ENCODE measurements at places on chromosomes 6 and 20.

- DNase-seq: no peak
Observed at GRCh38 chr6:14593286-14593685, 475.7 kb downstream of the CD83 start.

GRCh38 chr6:6591778-6592465, 3.4 kb downstream of the LY86 start:
- no peak for DNase-seq

- no peak for DNase-seq
Observed at GRCh38 chr20:40493549-40493948, 195.5 kb downstream of the MAFB start.

DNA sequence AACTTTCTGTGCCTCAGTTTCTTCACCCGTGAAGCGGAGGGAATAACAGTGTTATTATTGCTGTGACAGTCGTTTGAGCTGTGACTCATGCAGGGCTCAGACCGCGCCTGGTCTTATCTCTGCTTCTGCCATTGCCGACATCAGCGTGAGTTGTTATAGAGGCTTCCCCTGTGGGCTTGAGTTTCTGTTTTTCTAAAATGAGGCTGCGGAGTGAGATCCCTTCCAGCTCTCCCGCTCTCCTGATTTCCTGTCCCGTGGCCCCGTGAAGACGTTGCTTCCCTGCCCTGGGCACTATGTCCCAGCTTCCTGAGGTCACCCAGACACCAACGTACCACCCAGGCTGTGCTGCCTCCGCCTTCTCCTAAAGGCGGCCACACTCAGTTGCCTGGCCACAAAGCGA, 278.5 kb downstream of the BMP7 start:
- DNase-seq: no peak

DNA sequence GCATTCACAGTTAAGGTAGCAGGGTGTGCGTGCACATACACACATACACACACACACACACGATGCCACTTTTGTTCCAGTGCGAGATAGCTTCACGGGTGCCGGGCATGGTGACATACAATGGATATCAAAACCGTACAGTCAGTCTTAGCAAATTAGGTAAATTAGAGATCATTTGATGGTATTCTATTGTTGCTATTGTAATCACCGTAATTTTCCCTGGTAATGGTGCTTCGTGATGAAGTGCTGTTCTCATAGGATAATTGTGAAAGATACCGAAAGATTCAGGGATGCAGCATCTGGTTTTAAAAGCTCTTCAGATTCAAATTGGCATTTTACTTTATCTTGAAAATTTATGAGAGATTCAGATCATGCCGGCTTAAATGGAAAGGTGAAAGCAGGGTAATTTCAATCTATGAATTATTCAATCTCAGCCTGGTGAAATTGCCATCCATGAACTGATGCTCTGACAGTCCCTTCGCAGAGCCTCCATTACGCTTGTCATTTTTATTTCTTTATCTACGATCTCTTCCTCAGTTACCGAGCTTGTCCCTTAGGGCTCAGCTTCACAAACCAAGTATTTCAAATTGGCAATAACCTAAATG, 71.3 kb upstream of the SOX4 start:
- no peak for DNase-seq

DNA sequence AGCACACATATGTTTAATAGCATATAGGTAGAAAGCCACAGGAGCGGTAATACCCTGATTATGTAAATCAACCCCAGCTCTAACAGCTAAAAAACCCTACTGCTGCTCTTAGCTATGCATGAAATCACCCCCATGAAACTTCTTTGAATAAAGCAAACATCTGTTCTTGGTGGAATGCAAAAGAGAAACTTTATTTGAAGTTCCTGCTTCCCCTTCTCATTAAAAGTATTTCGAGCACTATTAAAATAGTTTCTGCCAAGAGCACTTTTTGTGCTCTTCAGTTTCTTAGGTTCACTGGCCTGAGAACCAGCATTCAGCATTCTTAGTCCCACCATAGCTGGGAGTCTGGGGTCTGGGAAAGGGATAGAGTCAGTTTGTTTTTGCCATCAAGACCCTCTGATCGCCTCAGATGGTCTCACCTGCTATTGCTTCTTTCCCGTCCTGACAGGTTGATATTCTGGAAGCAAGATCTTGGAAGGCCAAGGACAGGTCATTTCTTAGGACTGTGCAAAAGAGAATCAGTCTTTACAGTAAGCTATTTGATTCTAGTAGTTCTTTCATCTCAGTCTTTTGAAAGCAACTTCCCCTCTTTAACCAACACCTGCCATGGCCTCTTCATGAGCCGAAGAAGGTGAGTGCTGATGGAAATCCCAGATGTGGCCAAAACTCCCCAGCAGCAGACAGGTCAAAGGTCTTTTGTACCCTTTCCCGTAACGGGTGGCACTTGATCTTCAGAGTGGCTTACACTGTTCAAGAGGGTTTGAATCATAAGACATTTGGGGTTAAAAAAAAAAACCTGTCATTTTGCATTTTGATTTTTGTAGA, 76.5 kb upstream of the TMEM170B start:
- no peak for DNase-seq

DNA sequence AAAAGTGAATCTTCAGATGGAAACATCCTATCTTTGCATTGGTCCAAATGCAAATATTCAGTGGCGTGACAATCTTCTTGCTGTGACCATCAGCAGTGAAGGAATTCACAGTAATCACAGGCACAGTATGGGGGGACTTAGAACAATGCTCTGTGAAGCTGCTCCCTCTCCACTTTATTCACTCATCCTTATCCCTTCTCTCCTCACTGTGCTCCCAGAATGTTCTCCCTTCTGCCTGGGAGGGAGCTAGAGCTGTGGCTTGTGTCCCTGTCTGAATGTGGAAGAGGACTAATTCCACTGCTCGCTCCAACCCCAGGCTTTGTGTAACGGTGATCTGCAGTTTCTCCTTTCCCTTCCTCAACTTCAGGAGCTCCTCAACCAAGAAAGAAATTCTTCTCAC, 243.7 kb downstream of the ALDH8A1 start:
- DNase-seq: no peak

GRCh38 chr20:4978050-4978918, 23.0 kb downstream of the SLC23A2 start:
- no peak for DNase-seq

DNA sequence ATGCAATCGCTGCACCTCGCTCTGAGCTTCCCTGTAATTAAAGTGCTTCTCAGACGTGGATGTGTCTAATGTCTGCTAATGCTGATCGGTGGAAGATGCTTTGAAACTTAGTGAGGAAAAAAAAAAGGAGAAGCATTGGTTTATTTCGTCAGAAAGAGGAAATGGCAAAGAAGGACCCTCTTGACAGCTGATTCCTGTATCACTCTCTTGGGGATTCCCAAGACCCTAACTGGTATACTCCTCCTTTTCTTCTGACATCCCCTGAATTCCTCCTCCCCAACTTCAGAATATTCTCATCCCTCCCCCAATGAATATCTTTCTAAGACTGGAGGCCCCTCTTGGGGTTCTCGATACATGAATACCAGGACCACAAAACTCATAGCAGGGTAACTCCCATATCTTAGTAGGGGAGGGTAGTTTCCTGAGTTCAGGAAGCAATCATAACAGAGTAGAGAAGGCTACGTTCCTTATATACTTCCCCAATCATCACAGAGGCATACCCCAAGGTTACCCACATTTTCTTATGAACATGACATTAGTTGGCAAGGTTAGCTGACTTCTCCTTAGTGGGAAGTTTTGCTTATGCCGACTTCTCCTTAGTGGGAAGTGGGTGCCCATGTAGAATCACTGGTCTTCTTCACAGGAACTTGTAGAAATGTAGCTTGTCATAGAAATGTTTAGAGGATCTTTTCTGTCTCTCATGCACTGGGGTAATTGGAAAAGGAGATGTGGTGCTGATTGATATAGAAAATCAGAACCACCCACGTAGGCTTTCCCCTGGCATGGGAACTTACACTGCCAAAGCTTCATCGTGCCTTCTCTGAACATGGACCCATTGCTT, 63.8 kb upstream of the ATXN1 start:
- DNase-seq: no peak

GRCh38 chr6:8947900-8948299, 512.6 kb upstream of the SLC35B3 start:
- no peak for DNase-seq

DNA sequence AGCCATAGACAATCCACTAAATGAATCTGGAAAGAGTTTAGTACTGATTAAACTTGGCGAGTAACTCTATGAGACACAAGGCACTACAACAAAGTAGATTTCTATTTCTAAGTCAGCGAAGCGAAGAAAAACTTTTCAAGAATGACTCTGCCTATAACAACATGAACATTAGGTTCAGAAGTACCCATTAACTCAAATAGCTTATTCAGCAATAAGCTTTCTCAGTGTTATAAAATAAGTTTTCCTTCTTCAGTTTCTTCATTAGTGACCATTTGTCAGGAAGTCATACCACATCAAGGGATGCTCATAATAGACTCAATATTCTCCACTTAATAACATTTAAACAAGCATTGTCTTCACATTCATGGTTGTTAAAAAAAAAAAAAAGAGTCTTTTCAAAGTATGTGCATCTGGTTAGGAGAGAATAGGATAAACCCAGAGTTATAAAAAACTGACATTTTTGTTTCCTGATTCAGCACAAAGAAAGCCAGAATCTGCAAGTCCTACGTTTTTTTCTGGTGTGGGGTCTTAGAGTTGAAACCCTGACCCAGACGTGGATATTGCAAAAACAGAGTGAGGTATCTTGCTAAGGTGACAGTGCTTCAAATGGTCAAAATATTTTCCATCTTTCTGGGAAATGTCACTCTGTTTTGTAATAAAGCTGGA, 148.2 kb upstream of the PREP start:
- DNase-seq: no peak

DNA sequence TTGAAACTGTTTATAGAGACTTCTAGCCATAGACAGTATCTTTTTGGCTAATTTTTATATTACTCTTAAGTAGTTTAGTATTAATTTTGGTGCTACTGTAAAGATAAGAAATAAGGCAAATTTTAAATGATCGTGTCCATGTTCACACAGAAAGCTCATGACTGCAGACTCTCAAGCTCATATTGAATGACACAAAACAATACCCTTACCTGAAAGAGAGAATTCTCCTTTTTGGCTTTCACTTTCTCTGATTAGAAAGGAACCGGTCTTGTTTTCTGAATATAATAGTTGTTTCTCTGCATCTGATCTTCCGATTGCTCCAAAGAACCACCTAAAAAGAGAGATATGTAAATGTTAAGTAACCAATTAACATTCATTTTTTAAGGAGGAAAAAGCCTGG, 57.0 kb downstream of the FRK start:
- no peak for DNase-seq

DNA sequence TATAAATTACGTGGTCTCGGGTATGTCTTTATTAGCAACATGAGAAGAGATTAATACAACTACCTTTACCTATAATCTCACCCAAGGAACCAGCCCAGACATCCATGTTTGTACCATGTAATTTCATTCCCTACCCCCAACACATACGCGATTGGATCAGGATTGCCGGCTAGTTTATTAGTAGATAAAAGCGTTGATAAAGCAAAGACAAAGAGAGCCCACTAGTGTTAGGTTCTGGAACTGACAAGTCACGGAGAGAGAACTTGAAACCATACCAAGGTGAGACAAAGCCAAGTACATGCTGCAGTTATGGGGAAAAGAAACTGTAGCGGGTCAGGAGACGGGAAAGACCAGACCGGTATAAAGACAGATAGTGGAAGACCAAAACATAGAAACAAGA, 37.4 kb upstream of the FAM135A start:
- DNase-seq: no peak

DNA sequence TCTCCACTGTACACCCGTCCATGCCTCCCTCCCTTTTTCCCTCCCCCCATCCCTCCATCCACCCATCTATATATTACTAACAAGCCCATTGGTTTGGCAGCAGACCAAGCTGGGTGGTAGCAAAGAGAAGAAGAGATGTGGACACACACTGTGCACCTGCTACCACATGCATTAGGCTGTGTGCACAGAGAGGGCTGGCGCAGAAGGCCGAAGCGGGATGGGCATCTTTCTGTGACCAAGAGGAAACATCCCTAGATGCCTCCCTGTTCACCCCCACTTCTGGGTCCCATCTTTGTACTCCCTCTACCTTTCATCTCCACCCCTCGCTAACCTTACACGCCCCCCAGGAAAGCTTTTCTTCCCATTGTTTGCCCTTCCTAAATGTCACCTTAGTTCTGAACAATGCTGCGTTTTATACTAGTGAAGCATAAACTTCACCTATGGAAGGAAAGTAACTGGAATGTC, 64.9 kb upstream of the AFDN start:
- DNase-seq: no peak

DNA sequence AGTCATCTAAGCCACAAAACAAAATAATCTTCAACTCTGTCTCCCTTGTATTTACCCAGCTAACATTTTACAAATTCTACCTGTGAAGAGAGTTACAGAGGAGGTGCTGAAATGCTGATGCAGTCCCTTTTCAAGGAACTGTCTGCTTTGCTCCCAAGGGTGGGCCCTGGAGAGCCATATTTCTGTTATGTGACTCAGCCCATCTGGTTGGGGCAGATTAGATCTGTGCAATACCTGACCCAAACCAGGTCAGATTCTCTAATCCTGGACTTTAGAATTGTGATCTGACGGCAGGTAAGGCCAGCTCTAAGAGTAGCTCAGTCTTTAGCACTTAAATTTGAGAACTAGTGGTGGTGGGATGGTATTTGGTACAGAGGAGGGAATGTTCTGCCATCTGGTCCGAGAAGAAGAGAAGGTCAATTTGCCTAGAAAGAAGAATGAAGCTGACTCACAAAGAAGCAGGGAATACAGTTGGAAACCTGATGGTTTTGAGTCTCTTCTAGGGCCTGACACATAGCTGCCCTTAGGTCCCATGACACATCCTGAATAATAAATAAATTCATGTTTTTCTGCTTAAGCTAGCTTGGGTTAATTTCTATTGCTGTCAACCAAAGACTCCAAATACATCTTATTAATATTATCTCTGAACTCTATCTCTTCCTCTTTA, 8.1 kb downstream of the ZNF311 start:
- no peak for DNase-seq

DNA sequence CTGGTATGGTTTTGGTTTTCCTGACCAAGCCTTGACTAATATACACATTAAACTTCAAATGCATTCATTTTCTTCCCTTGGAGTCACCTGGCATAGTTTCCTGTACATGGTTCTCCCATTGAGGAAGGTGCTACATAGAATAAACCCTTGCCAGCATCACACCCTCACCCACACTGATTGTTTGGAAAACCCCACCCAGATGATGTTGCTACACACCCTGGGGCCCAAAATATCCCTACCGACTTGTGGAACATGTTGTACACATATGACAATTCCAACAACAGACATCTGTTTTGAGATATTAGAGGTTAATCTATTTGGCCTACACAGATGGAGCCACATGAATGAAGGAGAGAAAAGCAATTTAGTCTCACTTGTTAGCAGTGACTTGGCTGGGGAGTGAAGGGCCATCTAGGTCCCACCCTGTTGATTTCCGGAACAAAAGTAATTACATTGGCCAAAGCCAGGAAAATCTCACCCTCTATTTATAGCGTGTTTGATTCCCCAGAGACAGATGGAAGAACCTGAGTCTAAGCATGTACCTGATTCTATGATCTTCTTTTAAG, 606.0 kb upstream of the BTBD3 start:
- no peak for DNase-seq

GRCh38 chr20:36113036-36113435, 41.5 kb upstream of the EPB41L1 start:
- DNase-seq: no peak

GRCh38 chr6:80143419-80143937, 37.0 kb downstream of the BCKDHB start:
- no peak for DNase-seq

Data from activated CD4-positive, alpha-beta T cell treated with anti-CD3 and anti-CD28 coated beads, Interleukin-2, amount 50 U/mL, for 24 hours (primary cell).